Stimulated activated CD8-positive, alpha-beta memory T cell treated with anti-CD3 and anti-CD28 coated beads, Interleukin-7, amount 100 ng/mL, for 1 hour (primary cell): ENCODE measurements at places on chromosomes 3 and 15.

DNA sequence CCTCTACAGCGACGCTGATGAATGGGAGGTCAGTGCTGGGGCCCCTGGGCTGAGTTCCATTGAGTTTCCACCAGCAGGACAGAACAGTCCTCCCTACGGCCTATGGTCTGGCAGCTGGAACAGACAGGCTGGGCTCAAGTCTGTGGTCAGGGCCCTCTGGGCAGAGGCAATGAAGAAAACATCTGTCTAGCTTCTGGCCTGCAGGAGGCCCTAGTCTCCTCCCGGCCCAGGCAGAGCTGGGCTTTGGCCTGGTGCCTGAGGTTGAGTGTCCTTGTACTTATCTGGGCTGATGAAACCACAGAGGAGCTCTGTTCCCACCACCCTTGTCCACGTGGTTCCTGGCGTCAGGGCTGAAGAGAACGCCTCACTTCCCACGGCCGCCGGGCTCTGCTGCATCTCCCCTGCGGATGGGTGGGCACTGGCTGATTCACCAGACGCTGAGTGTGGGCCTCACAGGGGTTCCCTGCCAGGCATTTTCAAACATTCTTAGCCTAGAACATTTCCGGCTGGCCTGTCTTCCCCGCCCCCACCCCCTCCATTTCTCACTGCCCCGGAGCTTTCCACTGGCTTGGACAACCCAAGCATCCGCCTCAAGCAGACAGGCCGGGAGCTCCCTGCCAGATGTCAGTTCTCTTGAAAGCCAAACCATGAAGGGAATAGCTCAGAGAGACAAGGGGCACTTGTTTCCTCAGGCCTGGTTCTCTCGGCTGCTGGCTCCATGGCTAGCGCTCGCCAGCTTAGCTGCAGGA lies 20.3 kb downstream of the PPCDC start:
- DNase-seq = no peak

- no peak for DNase-seq
Observed at GRCh38 chr3:21901484-21901883, 150.5 kb upstream of the ZNF385D start.

DNA sequence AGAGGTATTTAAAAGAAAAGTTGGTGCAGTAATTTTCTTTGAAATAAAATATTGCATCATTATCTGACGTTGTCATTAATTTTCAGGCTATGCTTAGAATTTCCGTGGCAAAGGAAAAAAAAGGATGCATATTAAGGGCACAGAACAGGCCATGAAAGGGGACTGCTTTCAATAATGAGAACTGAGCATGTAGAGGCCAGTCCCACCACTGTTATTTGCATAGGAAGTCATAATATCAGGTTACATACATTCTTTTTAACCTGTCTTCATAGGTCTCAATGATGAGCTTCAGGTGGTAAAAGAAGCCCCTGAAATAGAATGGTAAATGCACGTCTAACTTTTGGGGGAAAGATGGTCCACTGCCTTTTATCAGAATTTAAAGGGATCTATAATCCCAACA lies 272.1 kb upstream of the ALCAM start:
- no peak for DNase-seq

- DNase-seq = no peak
Observed at GRCh38 chr15:38819387-38819950, 254.9 kb upstream of the RASGRP1 start.

DNA sequence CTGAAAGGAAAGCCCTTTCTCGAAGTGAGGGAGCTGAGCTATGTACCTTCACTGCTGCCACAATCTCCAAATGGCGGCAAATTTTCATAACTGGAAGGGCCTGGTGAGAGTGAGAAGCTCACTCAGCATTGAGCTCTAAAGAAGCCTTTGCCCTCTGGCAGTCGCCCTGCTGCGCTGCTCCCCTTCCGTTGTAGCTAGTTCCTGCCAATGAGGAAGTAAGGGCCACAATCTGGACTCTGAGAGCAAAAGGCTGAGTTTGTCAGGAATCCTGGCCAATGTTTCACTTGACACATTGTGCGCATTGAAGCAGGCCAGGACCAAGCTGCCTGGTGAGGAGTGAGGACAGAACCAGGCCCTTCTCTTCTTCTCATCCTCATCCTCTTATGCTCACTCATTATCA lies 579.5 kb downstream of the PDCD6IP start:
- no peak for DNase-seq

DNA sequence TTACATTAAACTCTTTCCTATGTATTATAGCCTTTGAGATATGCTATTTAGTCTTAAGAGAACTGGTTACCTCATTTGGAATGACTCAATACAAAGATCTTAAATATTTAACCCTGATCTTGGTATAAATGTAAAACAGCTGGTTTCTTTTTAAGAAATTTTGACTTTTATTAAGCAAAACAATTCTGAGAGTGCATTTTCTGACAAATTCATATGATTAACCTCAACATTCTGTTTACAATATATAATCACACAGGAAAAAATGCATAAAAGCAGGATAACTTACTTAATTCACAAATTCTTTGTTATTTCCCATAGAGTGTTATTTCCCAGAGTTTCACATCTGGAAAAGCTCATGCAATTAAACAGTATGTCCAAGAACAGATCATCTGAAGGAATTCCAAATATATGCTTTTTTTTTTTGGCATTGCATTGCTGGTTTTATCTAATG lies 400.4 kb upstream of the THBS1 start:
- DNase-seq = no peak
